T-cell (primary cell): ENCODE measurements at places on chromosomes 11 and 22.
A peak's percentile ranks its signal among the peaks of the same experiment; 100 is the strongest.

GRCh38 chr22:26023104-26023775 is 146.0 kb upstream of the SEZ6L start:
- no peak for DNase-seq

DNA sequence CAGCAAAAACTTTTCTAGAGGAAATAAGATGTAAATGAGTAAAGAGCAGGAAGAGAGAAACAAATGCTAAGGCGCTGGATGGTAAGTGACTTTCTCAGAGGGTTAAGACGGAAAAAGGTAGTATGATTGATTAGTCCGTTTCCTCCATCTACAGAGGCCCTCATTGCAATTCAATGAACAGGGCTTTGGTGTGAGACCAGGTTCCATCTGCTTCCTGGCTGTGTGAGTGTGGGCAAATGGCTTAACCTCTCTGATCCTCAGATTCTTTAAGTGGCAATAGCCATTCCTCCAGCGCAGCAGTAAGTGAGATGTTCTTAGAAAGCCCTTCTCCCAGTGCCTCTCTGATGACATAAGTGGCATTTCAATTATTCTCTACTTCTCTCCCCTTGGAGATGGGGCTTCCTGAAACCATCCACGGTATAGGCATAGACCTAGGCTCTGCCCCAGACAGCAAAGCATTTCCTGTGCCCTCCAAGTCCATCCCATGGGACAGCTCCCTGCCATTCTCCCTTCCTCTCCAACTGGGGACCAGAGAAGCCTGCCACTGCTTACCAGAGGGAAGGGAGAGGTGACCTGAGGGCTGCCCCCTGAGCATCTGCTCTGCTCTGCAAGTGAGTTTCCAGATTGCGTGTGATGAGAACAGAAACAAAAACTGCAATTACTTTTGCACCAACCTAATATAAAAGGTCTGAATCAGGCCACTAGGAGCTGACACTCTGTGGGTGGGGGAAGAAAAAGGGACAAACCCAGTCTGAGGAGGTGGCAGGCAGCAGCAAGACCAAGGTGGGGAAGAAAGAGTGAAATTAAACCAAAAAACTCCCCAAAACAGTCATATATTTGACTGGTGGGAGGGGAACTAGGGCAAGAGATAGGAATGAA is 12.7 kb upstream of the CD44 start:
- DNase-seq, result no peak

- DNase-seq, result no peak
These were observed 5.2 kb downstream of the TP53AIP1 start for GRCh38 chr11:128937480-128937879.

DNA sequence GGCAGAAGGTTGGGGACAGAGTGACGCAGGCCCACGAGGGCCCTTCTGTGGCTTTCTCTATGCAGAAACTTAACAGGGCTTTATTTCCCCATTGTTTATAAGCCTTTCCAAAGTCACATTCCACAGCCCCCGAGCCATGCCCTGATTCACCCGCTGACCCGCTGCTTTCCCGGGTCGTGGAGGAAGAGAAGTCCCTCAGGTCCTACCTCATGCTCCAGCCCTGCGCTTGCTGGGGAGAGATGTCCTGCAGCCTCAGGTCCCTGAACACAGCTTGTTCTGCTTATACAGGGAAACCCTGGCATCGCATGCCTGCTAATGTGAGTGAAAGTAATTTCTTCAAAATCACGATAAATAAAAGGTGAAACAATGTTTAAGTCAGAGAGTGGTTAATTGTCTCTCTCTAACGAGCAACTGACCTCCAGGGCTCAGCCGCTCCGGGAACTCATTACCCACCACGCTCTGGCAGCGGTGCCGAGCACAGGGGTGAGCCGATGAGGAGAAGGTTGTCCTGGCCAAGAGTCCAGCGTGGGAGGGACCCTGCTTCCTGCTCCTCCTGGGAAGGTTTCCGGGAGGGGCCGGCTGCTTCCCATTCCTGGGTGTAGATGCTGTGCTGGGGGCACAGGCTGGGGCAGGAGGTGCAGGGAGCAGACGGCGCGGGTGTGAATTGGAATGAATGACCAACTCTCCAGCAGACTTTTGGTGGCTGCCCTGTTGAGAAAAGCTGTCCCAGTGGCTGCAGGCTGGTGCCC is 595.2 kb downstream of the BRD1 start:
- DNase-seq, result no peak

GRCh38 chr11:83713708-83714107 is 427.5 kb upstream of the CCDC90B start:
- DNase-seq, result no peak

- DNase-seq, result no peak
These were observed 8.5 kb downstream of the DRD4 start for GRCh38 chr11:645536-645935.

DNA sequence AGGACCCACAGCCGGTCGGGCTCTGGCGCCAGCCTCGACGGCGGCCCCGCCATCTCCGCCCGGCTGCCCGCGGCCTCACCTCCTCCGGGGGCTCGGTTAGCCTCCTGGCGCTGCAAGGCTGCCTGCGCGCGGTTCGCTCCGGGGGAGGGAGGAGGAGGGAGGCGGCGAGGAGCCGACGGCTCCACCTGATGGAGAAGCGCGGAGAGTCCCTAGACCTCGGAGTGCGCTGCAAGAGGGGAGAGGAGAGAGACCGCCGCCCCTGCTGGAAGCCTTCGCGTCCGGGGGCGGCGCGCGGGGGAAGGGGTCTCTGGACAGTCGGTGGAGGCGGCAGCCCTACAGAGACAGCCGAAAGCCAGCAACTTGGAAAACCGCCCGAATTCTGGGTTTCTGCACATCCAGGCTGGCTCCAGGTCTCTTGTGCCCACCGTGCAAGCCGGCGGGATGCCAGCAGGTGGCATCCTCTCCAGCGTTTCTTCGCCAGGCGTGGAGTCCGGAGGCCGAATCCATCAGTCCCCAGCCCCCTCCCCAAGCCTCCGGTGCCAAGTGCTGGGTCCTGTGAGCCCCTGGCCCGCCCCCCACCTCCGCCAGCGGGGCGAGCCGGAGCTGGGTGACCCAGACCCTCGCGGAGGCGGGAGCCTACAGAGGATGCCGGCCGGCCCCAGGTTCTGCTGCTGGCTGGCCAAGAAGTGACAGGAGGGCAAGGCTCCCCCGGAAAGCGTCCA is 2.9 kb upstream of the KIRREL3 start:
- no peak for DNase-seq

DNA sequence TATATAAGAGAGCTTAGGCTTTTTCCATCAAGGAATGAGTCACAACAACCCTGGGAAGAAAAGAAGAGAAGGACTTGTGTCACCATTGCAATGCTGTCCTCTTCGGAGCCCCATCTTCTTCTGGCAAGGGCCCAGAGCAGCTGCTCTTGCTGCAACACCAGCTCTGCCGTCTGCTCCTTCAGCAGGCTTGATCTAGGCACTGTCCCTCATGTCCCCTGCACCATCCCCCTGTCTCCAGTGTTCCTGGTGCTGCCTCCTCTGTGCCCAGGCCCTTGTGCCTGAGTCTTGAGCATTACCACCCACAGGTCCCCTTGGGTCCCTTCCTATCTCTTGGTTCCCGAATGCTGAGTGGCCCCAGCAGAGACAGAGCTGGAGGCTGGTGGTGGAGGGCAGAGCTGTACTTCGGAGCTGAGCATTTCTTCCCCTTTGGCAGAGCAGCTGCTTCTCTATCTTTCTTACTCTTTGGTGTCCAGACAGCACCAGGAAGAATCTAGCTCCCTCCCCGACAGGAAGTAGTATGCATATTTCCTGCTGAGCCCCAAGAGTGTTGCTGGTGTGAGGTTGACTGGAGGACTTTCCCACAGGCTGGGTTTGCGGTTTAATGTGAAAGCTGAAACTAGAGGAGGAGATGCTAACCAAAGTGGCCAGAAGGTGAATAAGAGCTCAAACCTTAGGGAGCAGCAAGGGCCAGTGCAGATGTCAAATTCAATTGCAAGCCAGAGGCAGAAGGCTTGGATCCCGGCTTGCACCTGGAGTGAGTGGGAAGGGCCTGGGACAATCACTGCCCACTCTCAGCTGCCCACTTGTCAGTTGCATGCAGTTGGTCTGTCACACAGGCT is 27.8 kb downstream of the WEE1 start:
- DNase-seq, result peak; percentile 40

DNA sequence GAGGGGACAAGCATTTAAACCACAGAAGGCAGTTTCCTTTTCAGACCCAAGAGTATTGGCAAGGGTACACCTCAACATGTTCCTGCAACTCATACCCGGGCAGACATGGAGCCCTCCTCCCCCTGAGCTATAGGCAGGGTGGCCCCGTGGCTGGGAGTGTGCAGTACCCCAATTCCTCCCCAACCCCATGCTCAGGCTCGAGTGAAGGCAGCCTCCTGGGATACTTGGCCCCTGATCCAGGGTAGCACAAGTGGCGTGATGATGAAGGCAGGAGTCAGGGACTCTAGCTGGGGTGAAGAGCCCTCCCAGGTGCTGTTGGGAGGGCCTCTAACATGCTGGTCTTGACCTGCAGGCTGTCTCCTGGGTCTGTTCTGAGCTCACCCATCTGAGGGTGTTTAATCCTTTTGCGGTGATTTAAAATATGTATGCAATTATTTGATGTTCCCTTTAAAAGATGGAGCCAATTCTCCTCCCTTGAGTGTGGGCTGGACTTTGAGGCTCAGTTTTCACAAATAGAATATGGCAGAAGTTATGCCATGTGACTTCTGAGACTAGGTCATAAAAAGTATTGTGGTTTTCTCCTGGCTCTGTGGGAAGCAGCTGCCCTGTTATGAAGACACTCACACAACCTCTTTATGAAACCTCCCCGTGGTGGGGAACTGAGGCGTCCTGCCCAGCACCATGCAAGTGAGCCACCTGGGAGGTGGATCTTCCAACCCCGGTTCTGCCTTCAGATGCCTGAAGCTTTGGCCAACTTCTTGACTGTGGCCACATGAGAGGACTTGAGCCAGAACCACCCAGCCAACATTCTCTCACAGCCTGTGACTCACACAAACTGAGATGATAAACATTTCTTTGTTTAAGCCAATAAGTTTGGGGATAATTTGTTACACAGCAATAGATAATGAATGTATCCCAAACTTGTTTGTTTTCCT is 54.7 kb upstream of the NECTIN1 start:
- no peak for DNase-seq

DNA sequence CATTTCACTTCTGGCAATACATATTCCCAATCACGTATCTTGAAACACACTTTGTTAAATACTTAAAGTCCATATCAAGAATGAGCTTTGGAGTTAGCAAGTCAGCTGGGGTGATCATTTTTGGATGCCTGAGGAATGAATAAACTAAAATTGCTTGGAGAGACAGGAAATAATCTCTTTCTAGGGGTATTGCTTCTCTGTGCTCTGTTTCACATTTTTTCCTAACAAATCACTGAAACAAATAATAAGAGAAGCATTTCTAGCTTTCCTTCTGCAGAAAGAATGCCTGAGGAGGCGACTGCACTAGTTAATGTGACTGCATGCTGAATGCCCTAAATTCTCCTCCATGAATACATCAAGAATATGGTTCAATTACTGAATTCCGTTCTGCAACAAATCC is 541.4 kb upstream of the CCDC90B start:
- DNase-seq, result no peak

GRCh38 chr11:94737171-94737611 is 31.0 kb upstream of the AMOTL1 start:
- DNase-seq, result no peak

DNA sequence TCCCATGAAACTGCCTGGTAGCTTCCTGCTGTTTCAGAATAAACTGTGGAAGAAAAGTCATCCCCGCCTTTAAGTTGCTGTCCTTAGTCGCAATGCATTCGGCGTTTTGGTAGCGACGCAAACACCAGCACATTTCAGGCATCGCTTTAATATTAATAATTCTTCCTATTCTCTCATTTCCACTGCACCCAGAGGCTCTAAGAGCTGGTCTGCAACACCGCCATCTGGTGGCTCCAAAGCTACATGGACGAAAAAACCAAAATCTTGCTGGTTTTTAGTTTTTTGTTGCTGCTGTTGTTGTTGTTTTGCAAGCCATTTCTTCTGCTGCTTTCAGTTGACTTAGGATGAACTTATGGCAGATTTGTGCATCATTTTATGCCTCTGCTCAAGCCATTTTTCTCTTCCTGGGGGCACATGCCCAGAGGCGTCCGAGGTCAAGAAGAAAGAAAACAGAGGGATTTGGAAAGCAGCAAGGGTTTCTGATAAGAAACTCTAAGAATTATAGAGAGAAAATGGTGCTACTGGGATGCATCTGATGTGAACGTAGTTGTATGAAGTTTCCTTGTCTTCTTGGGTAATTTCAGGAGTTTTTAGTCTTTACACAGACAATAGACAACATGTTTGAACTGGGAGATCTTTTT is 345.4 kb upstream of the KIRREL3 start:
- no peak for DNase-seq

DNA sequence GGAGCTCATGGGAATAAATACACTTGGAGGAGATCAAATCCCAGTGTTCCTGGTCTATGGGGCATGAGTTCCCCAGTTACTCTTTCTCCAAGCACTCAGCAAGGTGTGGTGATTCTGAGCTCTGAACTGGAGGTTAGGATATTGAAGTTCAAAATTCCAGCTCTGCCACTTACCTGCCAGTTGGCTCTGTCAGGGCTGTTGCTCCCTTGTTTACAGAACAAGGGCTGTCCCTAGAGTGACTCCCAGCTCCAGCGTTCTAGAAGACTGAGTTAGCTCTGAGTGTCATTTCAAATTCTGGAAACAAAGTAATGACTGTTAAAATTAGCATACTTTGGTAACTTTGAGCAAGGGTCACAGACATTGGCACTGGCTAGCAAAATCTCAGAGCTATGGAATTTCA is 69.7 kb upstream of the ZBED5 start:
- no peak for DNase-seq

- no peak for DNase-seq
These were observed 1.9 kb downstream of the MDK start for GRCh38 chr11:46383404-46383758.

- no peak for DNase-seq
These were observed 138.2 kb downstream of the FBXO7 start for GRCh38 chr22:32612834-32613233.

- DNase-seq, result no peak
These were observed 31.4 kb upstream of the NUP160 start for GRCh38 chr11:47879259-47880158.

DNA sequence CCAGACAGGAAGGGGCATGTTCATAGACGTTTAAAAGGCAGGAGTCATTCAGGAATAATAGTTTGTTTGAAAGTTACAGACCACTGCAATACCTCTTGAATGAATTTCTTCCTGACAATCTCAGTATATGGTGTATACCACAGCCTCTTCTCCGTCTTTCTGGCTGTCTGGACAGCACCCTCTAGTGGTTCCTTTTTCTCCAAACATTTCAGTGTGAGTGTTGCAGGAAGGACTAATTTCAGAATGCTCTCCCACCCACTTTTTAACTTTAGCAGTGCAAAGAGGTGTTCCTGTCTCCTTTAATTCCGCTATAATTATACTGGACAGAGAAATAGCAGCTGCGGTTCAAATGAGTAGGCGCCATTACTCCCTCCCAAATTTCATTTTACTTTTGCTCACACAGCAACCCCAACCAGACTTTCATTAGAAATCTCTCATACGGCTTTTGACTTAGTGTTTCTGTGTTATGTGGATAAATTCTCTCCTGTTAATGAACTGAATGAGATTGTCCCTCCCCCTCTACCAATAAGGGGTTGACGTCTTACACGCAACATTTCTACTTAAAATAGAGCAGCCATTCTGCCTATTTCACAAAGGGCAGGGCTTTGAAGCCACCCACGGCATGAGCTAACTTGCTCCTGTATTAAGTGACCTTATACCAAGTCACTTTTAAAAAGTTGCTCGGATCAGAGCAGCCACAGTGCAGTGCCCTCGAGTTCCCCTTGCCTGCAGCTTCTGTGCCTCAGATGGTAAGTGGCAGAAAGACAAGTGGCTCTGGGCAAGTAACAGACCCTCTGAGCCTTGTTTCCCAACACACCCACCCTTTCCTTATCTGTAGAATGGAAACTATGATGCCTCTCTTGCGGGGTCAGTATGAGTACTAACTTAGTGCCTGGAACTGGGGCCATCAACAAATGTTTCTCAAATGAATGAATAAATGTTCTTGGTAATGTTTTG is 368.6 kb downstream of the OPCML start:
- no peak for DNase-seq
